A673 (cell line): ENCODE measurements at places on chromosomes 1 and 21.
A peak's percentile ranks its signal among the peaks of the same experiment; 100 is the strongest.

DNA sequence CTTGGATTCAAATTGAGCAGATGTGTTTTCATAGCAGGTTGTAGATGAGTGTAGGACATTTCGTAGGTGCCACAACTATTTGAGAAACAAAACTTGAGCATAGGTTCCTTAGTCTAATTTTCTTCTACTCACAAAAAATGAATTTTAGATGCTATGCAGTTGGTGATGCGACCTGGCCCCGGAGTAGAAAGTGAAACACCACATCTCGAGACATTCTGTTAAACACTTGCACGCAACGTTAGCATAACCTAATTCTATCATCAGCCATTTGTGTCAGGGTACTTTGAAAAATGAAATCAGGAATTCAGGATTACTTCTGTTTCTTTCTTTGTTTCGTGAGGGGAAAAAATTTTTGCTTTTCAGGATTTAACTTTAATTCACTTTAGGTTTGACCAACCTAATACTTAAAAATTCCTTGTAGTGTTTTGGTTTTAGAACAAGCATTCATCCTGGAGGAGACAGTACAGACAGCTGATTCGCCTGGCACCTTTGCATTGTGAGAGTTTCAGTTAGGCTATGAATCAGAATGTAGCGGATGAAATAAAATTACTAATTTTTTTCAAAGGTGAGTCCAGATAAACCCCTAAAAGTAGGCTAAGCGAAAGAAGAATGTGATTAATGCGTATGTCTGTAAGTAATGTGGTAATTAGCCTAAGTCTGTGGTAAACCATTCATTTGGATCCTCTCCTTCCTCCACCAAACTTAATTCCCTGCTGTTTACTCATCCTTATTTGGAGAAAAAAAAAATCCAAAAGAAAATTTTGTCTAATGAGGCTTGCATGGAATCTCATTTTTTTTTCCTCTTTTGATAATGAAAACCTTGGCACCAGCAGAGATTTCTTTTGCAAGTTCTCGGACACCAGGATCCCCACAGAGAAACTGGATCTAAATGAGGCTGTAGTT, 44.9 kb downstream of the MAP3K21 start:
- DNase-seq: peak; percentile 9

DNA sequence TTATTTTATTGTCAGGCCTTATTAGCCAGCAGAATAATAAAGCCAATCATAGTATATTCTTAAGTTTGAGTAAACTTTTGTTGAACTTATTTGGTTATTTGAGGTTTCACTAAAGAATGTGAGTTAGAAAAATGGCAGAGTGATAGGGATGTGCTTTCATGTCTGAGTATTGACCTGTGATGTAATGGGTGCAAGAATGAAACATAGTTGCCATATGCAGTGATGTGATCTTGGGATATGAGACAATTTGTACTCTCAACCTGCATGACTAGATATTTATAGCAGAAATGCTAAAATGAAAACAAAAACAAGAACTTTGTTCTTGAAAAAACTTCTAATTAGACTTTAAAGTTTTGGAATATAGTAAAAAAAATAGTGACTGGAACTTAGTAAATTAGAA, 97.9 kb downstream of the DISP1 start:
- no peak for DNase-seq

DNA sequence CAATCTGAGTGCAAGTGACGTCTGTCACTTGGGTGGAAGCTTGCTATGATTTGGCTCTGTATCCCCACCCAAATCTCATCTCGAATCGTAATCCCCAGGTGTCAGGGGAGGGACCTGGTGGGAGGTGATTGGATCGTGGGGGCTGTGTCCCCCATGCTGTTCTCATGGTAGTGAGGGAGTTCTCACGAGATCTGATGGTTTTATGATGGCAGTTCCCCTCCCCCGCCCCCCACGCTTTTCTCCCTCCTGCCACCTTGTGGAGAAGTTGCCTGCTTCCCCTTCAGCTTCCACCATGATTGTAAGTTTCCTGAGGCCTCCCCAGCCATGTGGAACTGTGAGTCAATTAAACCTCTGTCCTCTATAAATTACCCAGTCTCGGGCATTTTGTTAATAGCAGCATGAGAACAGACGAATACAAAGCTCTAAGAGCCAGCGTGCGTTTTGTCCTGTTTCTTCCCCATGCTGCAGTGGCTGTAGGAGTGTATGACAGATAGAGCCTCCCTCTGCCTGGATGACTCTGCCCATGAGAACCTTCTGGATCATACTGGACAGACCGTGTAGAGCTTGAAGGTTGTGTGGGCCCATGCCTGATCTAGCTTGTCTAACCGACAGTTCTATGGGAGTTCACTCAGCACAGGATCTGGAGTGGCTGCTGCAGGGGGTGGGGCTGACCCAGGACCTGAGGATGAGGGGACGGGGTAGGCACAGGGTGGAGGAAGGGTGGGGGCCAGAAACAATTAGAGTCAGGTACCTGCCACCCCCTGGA, 139.7 kb upstream of the ERRFI1 start:
- DNase-seq: peak; percentile 33

GRCh38 chr1:224700918-224701531, 84.9 kb downstream of the CNIH3 start:
- DNase-seq: peak; percentile 67

DNA sequence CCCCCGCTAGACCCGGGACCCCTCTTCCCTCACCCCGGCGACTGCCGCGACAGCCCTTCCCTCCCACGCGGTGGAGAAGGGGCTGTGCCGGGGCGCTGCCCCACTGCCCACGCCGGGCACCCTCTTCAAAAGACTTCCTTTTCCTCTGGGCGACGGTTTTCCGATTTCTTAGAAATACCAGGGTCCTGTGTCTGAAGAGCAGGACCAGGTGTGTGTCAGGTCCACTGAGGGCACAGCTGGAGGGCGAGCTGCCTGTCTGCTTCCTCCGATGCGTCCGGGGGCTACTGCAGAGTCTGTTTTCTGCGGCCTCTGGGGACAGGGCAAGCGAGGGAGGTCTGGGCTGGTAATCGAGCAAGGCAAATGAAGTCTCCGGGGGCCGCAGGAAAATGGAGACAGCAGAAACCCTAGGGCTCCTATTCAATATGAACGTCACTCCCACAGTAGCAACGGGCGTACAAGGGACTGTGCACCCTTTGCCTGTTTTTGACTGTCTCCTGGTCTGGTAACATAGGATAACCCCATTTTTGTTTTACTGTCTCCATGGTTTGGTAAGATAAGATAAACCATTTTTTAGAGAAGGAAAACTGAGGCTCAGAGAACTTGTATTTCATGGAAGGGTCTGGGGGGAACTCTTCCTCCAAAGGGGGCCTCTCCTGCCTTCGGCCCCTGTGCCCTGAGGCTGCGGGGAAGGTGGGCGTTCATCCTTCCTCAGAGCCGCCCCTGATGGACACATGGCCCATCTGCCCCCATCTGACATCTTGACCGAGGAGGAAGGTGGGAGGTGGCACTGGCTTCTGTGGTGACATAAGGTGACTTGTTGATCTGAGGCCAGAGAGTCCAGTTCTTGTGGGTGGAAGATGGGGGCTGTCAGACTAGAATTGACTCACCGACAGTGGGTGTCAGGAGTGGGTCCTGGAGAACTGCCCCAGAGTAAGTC, 970 bp downstream of the TNFRSF1B start:
- no peak for DNase-seq

- peak; percentile 51 for DNase-seq
Measured at GRCh38 chr1:224338150-224338838, 8.3 kb upstream of the NVL start.

DNA sequence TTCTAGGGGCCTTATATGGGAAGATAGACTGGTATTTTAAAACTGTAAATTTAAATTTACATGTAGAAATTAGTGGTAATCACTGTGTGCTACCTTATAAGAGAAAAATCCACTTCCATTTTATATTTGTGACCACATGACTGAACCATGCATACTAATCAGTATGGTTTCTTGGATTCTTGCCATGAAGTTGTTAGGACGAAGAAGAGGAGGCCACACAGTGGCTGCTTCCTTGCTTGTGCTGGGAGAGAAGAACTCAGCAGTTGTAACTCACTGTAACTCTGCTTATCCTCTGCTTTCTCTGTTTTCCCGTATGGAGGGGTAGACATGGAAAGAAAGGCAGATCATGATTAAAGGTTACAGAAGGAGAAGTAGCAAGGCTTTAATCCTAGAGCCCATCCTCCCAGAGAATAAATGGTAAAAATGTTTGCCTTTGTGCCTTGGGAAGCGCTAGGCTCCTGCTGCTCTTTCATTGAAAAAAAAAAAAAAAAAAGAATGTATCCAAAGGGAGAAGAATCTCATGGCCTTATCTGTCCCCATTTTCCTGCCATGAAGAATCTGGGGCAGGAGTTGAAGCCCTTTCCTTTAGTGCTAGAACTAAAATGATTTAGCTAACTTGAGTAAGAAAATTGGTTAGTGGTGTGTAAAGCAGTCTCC, 32.4 kb downstream of the KCTD3 start:
- peak; percentile 61 for DNase-seq

GRCh38 chr1:161676958-161677689, 14.2 kb downstream of the FCGR2B start:
- DNase-seq: no peak

- no peak for DNase-seq
Measured at GRCh38 chr1:151372058-151372934, at the start of gene SELENBP1. Gene SELENBP1, minus strand, starts transcription at chr1:151372705. Its CDS starts 64 bp downstream, at chr1:151372641.

DNA sequence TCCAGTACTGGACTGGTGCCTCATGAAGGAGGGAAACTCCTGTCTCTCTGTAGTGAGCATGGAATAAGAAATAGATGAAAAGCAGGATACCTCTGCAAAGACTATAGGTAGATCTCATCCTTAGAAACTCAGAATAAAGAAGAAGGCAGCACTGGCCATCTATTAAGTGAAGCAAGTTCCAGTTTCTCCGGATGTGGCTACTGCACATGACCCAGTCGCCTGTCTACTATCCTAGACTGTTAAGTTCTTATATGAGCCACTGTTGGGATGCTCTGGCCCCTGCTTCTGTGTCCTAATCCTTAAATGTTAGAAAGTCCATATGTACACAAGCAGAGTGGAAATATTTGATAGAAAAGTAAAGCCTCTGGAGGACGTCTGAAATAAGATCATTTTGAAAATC, 2.2 kb downstream of the FASLG start:
- DNase-seq: no peak

DNA sequence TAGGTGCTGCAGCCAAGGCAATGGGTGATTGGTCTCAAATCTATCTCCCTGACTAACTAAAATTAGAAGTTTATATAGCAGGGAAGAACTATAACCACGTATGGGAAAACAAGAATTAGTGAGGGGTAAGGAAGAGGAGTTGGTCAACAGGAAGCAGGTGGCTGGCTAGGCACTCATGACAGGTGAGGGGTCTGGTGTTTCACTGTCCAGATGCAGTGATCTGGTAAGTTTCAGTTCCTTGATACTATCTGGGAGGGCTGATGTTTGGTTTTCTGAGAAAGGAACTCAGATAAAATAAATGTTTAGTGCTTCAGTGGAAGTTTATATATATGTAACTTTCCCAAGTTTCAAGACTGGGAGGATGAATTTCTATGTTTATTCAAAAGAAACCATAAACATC, 11.6 kb upstream of the POU2F1 start:
- DNase-seq: no peak

- DNase-seq: no peak
Measured at GRCh38 chr1:12179111-12179519, 12.3 kb downstream of the TNFRSF1B start.
